Caki2 (cell line): ENCODE measurements at places on chromosomes 7 and 10.

DNA sequence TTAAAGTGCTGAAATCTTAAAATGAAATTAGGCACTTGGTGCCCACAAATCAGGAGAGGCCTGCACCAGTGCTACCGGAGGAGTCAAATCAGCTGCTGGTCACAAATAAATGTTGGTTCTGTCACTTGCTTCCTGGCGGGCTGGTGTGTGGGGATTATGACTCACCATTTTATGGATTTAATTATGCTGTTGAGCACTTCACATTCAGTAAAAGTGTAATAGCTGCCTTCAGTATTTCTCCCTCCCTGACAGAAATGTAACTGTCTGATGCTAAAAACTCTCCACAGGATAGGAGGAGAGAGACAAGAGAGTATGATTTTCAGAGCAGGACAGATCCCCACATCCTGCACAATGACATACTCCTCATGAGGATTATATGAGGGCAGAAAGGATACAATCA is 186.0 kb downstream of the JAZF1 start:
- no peak for DNase-seq

DNA sequence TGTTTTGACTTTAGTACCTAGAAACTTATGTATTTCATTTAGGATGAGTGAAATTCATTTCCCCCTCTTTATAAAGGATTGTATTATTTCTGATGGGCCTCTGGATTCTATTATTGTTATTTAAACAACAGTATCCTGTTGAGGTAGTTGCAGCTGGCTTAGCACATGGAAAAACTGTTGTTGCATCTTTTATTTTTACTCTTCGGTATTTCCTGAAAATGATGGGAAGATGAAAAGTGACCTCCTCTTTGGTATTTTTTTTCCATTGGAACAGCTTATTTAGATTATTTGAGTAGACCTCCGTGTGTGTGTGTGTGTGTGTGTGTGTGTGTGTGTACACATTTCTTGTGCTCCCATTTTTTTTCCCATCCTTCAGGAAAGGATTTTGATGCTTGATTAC is 129.8 kb downstream of the PRKG1 start:
- no peak for DNase-seq

- DNase-seq: no peak
Observed at GRCh38 chr7:28937103-28937502, 21.0 kb downstream of the TRIL start.

GRCh38 chr7:57343901-57344622 is 105.9 kb upstream of the ZNF716 start:
- DNase-seq: no peak

GRCh38 chr10:35921866-35922350 is 279.8 kb upstream of the FZD8 start:
- DNase-seq: no peak

DNA sequence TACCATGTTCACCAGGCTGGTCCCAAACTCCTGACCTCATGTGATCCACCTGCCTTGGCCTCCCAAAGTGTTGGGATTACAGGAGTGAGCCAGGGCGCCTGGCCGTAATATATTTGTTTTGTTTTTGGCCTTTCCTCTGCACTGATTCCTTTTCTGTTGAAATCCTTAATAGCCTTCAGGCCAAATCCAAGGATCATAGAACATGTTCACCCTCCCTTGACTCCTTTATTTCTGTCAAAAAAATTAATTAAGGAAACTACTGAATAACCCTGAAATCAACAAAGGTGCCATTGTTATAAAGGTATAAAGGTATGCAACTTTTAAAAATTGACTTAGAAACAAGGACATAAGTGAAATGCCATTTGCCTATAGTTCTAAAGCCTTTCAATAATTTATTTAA is 15.5 kb upstream of the RALA start:
- DNase-seq: no peak

DNA sequence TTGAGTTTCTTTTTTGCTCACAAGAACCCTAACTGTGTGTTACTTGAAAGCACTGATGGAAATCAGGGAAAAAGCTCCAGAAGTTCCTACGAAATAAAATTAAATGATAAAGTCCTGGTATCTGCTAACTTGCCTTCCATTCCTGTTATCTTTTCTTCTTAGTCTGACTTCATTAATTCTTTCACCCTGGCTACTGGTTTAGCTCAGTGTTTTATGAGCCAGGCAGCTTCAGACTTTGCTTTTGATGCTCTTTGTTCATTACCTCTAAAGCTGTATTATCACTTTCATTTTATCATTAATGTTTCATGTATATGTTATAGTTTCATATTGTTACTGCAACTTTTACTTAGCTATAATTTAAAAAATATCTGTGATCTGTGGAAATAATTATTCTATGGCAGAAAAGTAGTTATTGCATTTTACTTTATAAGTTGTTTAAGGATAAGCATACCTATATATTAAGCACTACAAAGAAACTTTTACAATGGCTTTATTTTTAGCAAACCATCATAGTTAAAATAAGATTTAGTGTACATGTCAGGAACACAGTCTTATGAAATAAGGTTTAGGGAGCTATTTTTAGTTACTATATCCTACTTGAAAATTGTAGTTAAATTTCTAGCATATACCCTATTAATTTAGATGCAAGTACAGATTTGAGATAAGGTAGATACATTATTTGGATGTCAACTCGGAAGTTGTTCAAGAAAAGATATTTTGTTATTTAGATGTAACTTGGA is 19.3 kb downstream of the PTEN start:
- no peak for DNase-seq

GRCh38 chr7:102234131-102234530 is 52.5 kb upstream of the SH2B2 start:
- DNase-seq: no peak

DNA sequence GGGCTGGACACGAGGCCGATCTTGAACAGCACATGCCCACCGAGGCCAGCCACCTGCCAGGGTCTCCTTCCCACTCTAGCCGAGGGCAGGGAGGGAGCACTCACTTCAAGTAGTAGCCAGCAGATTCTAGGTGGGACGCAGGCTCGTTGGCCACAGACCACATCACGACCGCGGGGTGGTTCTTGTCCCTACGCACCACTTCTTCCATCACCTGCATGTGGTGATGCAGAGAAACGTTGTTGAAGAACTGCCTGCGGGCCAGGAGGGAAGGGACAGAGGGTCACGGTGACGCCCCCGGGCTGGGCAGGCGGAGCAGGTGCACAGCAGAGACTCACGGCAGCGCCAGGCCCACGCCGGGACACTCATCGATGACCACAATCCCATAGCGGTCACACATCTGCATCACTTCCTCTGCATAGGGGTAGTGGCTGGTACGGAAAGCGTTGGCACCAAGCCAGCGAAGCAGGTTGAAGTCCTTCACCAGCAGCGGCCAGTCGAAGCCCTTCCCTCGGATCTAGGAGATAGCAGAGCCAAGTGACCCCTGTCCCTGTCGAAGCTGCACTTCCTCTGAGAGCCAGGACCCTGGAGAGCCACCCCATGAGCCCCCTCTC is 7.7 kb downstream of the GUSB start:
- DNase-seq: no peak

GRCh38 chr7:92888-93672 is 99.3 kb upstream of the FAM20C start:
- no peak for DNase-seq

DNA sequence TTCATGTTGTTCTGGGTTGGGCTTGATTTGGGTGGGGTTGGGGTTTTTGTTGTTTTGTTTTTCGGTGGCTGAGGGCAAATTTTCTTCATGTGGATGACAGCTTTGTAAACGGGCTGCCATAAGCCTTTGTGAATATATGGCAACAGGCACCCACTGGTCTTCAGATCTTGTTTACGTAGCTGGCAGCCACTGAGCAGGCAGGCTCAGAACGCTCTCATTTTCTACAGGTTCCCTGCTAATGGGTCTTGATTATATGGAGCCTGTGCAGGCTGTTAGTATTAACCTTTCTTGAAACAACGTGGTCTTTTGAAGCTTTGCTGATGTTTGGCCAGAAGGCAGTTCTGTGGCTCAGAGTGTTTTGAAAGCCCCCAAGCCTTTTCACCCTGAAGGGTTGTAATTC is 199.7 kb downstream of the TNS3 start:
- DNase-seq: no peak

- DNase-seq: peak; percentile 46
Observed at GRCh38 chr7:55432939-55433784, 68.0 kb downstream of the LANCL2 start.

- DNase-seq: no peak
Observed at GRCh38 chr7:51517187-51517586, 200.6 kb upstream of the COBL start.

DNA sequence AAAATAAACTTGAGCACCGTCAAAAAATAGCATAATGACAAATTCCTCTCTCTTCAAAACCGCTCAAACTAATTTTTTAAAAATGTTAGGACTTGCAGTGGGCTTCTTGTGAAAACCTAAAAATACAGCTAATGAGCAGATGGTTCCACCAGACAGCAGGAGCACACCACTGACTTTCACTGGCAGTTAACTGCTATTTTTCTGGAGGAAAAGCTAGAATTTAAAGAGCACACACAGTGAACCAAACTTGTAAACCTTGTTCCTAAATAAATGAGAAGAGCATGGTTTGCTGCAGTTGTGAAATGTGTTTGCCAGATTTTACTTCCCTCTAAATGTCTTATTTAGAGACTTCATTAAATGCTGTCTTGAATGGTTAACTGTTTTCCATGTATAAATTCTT is 143.9 kb downstream of the RAPGEF5 start:
- no peak for DNase-seq

DNA sequence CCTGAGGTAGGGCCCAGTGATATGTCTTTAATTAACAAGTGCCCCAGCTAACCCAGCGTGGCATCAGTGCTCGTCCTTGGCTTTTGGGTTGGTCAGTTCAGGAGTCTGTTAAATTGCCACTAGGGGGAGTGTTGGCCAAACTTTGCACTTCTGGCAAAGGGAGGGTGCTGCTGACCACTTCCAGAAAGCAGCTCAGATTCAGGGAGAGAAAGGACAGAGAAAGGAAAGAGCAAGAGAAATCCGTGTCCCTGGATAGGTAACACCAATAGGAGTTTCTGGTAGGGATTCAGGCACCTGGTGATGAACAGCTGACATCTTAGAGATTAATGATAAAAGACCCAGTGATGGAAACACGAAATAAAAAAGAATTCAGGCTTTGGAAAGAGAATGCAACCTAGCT is 243.1 kb upstream of the AOAH start:
- peak; percentile 59 for DNase-seq

- DNase-seq: no peak
Observed at GRCh38 chr10:34768972-34769330, 46.1 kb downstream of the PARD3 start.

DNA sequence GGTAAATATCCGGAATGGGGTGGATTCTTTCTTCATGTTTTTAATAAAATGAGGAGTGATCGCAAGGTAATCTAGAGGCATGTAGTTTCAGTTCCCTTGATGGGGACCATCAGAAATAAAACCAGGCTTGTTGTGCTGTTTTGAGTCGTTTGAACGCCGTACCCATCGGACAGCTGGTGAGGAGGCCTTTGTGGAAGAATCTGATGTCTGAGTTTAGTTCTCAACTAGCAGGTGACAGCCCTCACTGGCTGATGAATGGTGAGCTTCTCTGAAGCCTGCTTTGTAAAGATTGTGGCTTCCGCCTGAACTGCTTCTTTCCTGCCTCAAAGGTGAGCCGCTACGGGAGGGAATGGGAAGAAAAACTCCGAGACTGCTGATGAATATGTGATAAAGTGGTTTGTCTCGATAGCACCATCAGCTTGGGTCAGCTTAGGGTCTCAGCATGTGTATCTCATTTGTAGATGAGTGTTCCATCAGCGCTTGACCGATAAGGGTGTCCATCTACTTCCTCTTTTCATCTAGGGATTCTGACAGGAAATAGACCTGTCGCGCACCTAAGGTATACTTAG is 977 bp downstream of the TMEM248 start:
- DNase-seq: peak; percentile 13

DNA sequence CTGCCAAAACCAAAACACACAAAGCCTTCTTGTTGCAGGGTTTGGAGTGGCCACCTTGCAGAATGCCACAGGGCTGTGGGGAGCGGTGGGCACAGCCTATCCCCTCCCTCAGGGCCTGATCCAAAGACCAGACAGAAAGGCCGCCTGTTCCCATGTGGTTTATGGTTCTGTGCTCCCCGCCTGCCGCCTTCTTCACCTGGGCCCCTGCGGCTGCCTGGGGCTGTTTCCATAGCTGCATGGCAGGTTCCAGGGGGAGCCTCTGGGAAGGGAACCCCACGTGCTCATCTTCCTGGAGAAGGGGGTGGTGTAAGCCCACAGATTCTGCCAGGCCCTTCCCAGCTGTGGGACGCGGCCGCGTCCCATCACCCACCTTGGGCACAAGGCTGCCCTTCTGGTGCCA is 70.7 kb upstream of the EZH2 start:
- DNase-seq: no peak

DNA sequence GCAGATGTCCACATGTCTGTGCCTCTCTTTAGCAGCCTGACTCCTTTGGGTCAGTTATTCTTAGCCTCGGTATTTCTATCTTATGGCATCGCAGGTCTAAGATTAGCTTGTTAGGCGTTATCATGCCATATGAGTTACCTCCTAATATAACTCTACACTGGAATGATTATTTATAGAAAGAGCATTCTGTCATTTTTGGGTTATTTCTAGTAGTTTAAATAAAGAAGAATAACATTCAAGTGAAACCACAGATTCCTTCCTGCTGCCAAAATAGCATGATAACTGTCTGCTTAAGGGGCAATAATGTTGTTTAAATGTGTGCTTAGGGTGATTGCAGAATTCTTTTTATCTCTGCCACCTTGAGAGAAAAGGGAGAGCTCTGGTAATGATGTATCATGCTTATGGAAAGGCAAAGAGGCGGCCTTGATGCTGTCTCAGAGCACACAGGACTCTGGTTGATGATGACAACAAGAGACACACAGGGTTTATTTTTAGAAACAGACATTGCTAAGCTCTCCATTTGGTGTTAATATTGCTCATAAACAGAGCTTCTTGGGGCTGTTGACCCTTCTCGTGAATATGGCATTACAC is 10.4 kb downstream of the HDAC9 start:
- DNase-seq: no peak

DNA sequence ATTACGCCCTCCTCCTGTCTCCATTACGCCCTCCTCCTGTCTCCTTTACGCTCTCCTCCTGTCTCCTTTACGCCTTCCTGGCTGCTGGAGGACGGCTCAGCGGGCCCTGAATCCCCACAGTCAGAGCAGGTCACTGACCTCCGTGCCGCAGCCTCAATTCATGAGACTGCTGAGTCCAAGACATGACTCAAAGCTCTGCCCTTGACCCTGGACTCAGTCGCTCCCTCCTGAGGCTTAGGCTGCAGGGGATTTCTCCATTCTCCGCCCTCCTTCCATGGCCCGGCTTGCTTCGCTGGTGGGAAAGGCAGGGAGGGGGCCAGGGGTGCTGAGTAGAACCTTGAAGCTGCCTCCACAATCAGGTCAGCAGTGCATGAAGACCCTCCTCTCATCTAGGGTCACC is 21.0 kb upstream of the FOXL3 start:
- no peak for DNase-seq
